ENCODE measurements at places on chromosomes 3 and 15. TPM values are rescaled to one million over a fixed set of nuclear protein-coding genes. Genes with fewer than 3 reads are reported as not detected.

- DNase-seq = no peak
Measured at GRCh38 chr3:151477591-151478334, 16.9 kb upstream of the IGSF10 start.

DNA sequence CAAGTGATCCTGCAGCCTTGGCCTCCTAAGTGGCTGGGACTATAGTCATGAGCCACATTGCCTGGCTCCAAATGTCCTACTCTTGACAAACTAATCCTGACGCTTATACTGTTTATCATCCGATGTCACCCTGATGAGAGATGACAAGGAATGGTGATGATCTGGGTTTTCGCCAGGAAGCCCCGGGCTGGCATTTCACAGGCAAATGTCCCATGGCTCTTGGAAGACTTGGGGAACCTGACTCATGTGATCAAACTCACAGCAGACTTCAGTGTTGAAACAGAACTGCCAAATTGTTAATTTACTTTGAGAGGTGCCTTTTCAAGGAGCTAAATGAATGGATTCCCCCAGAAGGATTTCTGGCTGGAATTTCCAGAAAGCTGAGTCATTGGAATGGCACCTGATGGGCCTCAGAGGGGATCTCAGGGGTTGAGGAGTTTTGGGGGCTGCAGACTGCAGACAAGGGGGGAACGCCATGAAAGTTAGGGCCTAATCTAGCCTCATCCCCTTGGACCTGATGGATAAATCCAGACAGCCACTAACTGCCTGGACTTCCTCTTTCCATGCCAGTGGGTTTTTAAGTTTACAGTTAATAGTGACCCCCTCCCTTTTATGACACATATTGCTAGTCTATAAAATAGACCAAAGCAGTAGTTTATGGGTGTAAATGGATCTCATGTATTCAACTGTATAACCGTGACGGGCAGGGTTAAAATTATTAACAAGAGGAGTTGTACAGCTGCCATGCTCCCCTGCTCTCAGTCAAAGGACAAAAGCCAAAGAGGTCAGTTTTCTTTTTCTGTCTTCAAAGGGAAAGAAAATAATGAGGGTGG, 146.6 kb downstream of the CHSY1 start:
- DNase-seq = no peak

GRCh38 chr3:171753665-171754408, 56.4 kb downstream of the PLD1 start:
- DNase-seq = peak; percentile 37

- DNase-seq = no peak
Measured at GRCh38 chr3:174023421-174023820, 625.9 kb downstream of the NLGN1 start.

DNA sequence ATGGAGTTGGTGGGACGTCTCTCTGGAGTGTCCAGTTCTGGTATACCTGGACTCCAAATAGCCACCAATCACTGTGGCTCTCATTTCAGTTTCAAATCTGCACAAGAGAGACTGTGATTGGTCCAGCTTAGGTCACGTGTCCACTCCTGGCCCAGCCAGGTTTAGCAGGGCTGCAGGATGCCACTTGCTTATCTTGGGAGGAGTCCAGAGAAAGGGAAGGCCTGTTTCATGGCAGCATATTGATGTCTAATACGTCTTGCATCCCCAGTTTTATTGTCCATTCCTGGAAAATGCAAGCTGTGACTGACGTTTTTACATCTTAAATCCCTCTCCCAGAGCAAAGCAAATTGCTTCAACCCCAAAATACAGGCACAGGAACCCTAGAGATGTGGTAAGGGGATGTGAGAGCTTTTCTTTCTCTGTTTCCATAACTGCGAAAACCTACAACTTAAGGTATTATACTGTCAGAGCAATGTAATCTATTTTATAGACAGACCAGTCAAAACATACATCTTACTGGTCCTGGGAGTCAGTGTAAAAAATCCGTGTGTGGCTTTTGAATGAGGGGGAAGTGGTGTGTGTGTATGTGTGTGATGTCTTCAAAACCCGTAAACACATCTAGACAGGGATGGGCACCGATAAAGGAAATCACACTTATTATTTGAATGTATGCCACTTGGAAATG, 274.4 kb downstream of the TLE3 start:
- no peak for DNase-seq

DNA sequence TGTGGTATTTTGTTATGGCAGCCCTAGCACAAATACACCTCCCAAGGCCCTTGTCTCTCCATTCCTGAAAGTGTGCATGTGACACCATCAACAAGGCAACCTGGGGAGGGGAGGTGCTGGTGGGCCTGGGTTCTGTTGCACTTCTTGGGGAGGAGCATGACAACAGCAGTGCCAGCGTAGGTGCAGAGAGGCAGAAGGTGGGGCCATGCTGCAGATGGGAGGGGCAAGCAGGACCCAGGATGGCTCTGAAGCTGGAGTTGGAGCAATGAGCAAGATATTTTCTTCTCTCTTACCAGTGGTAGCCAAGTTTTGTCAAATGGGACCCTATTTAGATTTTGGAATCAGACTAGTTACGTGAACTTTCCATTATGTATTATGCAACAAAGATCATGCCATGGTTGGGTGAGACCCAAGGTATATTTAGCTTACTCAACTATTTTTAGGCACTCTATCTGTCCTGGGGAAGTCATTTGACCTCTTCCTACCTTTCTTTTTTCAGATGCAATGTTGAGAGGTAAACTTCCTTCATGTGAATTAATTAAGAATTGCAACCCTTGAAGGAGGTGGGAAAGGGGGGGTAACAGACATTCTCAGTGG, 3.4 kb downstream of the FYCO1 start:
- no peak for DNase-seq

DNA sequence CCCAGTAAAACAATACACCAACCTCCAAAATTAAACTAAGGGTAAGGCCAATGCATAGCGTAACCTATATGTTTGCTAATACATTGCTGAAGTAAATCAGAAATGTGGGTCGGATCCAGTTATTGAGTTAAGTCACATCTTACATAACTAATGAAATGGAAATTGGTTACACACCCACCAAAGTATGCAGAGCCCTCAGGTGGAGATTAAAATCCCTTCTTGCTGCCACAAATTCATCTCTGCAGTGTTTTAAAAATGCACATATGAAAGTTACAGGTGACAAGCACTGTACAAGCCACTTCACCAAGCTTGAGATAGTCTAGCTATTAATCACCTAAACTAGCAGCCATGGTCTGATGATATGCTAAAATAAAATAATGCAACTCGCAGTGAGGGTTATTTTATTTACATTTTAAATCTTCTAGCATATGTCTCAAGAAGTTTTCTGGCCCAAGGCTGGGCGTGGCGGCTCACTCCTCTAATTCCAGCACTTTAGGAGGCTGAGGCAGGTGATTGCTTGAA, 130.6 kb downstream of the AQP9 start:
- no peak for DNase-seq

GRCh38 chr3:123571264-123571972, 13.4 kb downstream of the HACD2 start:
- no peak for DNase-seq

- no peak for DNase-seq
Measured at GRCh38 chr3:53485675-53486403, 8.6 kb upstream of the CACNA1D start.

DNA sequence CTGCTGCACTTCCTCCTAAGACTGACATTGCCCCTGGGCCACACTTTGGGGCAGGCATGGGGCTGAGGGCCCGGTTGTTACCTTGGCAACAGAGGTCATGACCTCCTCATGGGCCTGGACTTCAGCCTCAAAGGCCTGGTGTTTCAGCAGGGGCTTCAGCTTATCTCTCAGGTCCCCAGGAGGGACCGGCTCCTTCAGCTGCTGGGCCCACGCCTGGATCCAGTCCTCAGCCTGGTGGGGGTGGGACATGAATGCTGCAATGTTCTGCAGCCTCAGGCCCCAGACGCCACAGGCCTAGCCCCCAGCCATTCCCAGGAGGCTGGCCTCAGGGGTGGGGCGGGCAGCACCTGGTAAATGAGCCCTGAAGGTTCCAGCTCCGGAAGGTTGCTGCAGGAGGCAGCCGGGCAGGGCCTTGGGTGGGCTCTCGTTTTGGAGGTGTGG, 27.6 kb downstream of the SPTBN5 start:
- DNase-seq = no peak

- no peak for DNase-seq
Measured at GRCh38 chr15:74265046-74265639, 29.0 kb downstream of the CCDC33 start.

DNA sequence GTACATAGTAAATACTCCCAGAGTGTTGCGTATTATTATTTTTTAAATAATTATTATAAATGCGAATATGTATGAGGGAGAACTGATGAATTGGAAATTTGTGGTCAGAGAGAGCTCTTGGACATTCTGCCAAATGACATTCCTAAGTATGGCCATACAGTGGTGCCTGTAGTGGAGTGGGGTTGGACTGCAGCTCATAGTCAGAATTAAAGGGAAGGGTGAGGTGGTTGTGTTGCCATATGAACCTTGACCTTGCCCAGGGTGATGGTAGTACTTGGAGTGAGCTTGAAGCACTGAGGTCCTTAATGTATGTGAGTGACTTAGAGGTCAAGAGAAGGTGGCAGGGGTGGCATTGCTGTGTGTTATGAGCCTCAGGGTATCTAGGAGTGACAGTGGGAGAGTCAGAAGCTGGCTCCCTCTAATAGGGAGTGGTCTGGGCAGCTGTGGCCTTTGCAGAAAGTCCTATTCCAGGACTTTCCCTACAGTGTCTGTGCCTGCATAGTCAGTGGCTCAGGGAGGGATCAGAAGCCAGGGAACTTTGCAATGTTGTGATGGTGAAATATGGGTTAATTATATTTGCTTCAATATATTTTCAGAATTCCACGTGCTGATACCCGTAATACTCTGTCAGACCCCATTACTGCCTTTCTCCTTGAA, 26.2 kb downstream of the PDE8A start:
- no peak for DNase-seq

The ABI3BP gene
- 0.84 TPM for total RNA-seq

The CHRFAM7A gene
- 8.5 TPM for total RNA-seq

The TIMP4 gene
- total RNA-seq = 1.1 TPM

The GRAMD1C gene
- total RNA-seq = 2.0 TPM

The LRRIQ4 gene
- 0.41 TPM for total RNA-seq

The TMEM158 gene
- 1.1 TPM for total RNA-seq

All from kidney epithelial cell (primary cell).